ENCODE measurements at places on chromosomes 2 and 18. TPM values are rescaled to one million over a fixed set of nuclear protein-coding genes. Genes with fewer than 3 reads are reported as not detected.

Gene TTC27
- 19.8 TPM for total RNA-seq

Gene SP140
- total RNA-seq, result 3.6 TPM

Gene PKDCC
- 8.5 TPM for total RNA-seq

Gene BBS5
- 8.7 TPM for total RNA-seq

DNA sequence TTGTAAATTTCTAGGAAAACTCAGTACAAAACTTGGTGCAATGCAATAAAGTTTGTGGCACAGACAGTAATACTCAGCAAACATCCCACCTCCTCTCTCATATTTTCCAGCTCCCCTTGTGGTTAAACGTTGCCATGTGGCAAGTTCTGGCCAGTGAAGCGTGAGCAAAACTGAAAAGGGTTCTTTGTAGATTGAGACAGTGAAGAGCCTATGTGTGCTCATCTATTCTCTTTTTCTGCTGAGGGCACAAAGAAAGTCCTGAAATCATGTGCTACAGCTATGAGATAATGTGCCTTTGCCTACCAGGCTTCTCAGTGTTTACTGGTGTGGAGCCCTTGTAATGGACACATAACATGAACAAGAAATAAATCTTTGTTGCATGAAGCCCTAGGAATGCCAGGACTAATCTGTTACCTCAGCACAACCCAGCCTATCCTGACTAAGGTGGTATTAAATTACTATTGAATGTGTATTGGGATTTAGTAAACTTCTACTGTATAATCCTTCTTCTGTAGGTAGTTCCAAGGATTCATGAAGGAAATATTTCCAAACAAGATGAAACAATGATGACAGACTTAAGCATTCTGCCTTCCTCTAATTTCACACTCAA is 13.0 kb upstream of the TYMS start:
- DNase-seq, result peak; percentile 10

Data from kidney epithelial cell (primary cell).